GM04504 (cell line): ENCODE measurements at places on chromosomes 7 and 10.
A peak's percentile ranks its signal among the peaks of the same experiment; 100 is the strongest.

DNA sequence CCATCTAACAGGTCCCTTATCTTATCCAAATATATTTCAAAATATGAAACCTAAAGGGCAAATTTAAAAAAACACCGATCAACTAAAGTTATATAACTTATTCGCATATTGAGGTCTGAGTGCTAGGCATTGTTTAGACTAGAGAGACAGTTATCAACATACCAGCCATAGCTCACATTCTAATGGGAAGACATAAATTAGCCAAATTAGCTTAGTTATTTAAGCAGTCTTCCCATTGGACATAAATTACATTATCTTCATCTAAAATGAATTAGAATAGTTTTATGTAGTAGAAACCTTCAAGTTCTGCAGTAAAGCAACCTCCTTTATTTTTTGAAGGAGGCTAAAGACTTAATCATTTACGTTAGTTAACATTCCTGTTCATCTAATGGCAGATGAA lies 17.4 kb downstream of the KIF5B start:
- no peak for DNase-seq

DNA sequence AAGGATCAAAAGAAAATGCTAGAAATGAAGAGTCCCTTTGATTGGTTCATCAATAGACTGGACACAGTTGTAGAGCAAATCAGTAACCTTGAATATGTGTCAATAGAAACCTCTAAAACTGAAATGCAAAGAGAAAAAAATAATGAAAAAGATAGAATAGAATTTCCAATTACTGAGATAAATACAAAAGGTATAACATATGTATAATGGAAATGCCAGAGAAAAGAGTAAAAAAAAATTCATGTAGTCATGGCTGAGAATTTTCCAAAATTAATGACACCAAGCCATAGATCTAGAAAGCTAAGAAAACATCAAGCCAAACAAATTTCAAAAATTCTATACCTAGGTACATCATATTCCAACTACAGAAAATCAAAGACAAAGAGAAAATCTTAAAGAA lies 62.0 kb upstream of the HGF start:
- DNase-seq, result no peak

GRCh38 chr10:103502849-103503660 lies 9.6 kb downstream of the NEURL1 start:
- no peak for DNase-seq

DNA sequence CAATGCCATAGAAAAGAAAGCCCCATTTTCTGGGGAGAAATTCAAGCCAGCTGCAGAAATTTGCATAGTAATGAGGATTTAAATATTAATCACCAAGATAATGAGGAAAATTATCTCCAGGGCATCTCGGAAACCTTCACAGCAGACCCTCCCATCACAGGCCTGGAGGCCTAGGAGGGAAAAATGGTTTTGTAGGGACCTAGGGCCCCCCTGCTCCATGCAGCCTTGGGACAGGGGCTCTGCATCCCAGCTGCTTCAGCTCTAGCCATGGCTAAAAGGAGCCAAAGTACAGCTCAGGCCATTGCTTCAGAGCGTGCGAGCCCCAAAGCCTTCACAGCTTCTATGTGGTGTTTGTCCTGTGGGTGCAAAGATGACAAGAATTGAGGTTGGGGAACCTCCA lies 46.6 kb upstream of the VOPP1 start:
- DNase-seq, result no peak

- DNase-seq, result no peak
Observed at GRCh38 chr10:115624448-115624847, 531.3 kb downstream of the ATRNL1 start.

GRCh38 chr10:11148142-11149028 lies 130.7 kb downstream of the CELF2 start:
- no peak for DNase-seq

DNA sequence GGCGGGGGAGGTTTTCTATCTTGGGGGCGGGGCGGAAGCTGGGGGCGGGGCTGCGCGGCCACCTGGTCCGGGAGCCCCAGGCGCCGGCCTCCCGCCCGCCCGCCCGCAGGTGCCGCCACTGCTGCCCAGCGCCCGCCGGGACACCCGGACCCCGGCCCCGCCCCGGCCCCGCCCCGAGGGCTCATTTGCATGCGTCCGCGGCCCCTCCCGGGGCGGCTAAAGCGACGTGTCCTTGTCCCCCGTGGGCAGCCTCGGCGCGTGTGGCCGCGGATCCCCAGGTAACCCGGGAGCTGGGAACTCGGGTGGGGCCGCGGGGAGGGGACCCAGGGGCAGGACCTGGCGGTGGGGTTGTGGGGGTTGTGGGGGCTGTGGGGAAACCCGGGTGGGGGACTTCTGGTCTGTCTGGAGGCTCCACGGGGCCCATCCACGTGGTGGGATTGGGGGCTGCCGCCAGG lies at the start of gene BHLHA15:
BHLHA15 (plus strand) TSS at position 219 of the 455 bp plus-strand sequence. CDS start 871 bp downstream, outside the sequence.
- no peak for DNase-seq

DNA sequence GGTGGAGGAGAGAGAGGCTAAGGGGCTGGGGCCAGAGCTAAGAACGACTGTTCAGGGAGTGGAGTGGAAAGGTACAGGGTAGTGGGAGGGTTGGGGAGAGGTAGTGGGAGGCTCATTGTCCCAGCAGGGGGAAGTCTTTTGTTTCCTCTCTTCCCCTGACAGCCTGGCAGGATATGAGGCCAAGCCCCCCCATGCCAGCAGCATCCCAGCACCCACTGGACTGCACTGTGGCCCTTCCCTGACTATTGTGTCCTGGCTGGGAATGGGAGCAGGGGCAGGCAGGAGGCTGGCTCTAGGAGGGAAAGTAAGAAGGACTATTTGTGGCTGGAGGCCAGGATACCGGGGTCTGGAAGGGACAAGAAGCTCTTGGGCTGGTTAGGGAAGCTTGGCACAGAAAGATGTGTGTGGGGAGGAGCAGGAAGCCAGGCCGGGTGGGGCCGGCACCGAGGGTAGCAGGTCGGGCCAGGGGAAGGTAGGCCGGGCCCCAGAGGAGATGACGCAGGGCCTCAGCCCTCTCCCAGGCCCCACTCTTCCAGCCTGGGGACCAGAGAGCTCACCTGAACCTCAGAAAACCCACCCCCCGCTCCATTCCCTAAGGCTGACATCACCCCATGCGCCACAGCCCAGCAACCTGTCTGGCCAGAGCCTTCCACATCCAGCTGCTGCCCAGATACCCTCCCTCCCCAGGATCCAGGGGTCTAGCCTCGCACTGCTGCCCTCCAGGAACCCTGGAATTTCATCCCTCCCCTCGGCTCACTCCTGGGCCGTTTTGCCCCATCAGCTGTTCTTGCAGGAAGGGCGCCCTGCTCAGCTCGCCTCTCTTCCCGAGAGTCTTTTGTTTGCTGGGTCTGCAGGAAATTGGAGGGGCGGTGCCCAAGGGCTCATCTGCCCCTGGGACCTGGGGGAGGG lies 8.8 kb upstream of the EPHB4 start:
- no peak for DNase-seq

DNA sequence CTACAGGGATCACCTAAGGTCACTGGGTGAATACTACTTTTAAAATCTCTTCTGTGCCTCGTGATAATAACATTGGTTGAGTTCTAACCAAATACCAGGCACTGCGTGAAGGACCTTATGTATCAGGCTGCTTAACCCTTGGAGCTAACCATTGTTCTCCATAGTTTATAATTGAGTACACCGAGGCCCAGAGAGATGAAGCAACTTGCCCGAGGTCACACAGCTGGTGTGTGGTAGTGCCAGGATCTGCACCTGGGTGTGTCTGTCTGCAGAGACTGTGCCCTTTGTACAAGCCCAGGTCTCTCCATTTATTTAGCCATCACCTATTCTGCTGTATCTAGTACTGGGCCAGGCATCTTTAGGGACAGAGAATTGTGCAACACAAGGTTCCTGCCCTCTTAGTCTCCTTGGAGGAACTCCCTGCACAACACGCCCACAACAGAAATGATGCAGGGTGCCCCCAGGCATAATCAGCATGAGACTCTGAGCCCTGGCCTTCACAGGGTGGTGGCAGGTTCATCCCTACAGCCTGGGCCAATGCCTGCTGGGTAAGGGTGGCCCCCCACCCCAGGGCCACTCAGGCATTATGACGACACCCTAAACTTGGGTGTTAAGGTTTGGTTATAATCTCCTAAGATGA lies 31.5 kb downstream of the UNC5B start:
- DNase-seq, result no peak

DNA sequence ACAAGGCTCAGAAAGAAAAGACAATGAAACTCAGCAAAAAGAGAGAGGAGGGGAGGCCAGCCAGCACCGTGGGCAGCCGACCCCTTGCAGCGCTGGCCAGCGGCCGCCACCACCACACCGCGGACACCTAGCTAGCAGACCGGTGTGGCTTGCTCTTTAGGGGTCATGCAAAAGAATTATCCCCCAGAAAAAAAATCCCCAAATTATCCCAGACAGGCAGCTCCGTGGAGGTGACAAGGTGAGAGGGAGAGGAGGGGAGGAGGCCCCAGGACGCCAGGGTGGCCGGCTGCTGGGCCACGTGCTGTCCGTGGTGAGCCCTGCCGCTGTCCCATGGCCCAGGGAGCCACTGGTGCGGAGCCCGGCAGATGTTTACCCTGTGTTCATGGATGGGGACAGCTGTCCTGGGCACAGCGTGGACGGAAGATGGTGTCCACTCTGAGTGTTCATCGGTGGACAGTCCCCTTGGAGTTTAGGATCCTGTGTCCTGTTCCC lies 16.5 kb downstream of the YKT6 start:
- no peak for DNase-seq

GRCh38 chr7:71349682-71350481 lies 217.9 kb downstream of the GALNT17 start:
- DNase-seq, result no peak

DNA sequence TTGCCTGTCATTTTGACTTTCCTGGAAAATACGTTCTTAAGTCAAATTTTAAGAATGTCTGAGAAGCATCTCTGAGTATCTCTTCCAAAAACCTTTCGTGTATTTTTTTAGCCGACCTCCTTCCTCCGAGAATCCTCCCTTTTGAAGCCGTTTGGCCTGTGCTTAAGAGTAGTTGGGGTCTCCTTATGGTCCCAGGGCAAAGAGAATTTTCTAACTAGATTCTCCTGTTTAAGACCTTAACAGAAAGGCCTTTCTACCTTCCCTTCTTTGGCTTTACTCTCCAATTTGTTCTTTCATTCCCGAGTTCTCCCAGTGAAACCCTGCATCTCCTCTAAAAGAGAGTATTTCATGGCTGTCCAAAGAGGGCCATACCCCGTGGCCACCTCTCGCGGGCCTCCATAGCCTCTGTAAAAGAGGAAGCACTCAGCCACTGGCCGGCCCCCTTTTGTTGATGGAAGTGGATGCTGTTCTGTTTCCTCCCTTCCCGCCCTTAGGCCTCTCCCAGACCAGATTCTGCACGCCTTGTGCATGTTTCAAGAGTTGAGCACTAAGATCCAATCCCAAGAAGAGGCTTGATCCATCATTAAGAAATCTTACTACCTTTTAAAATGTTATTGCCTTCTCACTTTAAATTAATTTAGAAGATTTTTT lies 6.6 kb upstream of the FEZF1 start:
- no peak for DNase-seq

GRCh38 chr10:105800641-105801040 lies 1159.6 kb downstream of the SORCS3 start:
- DNase-seq, result no peak

GRCh38 chr7:30973292-30973691 lies 9.5 kb downstream of the GHRHR start:
- no peak for DNase-seq

GRCh38 chr10:1735562-1735961 lies 1.8 kb downstream of the ADARB2 start:
- DNase-seq, result no peak

DNA sequence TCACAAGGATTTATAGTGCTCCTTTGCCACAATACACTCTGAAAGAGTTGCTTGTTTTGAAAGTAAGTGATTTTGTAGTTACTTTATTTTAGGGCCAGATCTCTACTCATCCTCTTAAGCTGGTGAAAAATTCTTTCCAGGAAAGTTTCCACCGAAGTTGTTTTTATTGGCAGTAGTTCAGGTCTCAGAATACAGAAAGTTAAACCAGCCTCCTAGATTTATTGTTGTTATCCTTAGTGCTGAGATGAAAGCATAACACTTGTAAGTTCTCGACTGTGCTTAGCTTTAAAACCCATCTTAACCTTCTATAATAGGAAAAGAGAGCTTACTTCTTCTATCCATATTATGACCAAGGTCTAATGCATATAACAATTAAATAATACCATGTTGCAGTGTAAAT lies 5.5 kb downstream of the AP3M1 start:
- DNase-seq, result peak; percentile 64

DNA sequence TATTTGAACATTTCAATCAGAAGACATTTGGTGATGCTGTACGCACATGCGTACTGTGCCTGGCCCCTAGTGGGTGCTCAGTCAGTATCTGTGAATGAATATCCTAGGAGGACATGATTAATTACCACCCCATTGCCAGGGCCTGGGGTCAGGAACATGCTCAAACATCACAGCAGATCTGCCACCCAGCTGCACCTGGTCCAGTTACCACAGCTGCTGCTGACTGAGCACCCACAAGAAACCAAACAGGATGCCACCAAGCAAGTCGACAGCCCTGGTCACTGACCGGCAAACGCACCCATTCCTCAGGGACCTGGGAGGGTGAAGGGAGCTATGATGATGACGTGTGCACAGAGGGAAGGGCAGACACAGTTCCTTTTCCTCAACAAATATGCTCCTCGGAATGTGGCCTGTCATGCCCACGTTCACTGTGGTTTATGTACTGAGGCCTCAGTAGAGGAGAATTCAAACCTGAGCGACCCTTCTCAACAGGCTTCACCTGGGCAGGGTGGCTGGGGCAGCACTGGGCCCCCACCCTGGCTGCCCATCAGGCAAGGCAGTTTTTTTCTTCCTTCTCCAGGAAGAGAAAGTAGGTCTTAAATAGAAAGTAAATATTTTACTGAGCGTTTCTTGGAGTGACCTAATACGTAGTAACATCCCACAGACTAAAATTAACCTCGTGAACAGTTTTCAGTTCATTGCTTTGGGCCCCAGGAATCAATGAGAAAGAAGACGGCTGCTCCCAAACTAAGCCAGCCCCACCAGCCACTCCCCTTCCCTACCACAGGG lies 13.4 kb downstream of the CTBP2 start:
- DNase-seq, result no peak

DNA sequence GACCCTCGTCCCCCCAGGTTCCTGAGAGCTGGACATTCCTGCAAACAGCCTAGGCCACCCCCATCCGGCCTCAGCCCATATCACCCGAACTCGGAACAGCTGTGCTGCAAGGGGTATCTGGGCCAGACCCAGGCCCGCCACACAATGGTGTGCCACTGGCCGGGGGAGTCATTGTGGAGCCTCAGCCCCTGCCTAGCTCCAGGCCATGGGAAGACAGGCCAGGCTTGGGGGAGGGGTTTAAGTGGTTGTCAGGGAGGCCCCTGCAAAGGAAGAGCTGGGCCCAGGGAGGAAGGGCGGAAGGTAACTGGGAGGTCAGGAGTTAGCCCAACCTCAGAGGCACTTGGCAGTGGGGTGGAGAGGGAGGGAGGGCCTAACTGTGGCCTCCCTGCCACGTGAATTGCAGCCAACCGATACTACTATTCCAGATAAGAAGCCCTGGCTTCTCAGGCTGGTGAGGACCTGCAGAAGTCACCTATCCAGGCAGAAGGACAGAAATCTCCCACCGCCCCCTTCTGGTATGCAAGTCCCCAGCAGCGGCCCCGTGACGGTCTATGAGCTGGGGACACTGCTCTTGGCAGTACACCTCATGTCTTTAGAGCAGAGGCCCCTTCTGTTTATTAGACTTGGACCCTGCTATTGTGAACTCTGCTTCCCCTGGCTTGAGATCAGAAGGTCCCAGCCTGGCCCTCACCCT lies 26.8 kb downstream of the VSIR start:
- no peak for DNase-seq

GRCh38 chr10:96259150-96259549 lies 12.2 kb downstream of the BLNK start:
- no peak for DNase-seq

- no peak for DNase-seq
Observed at GRCh38 chr7:72055426-72055825, 356.7 kb downstream of the CALN1 start.
